CD4-positive, alpha-beta T cell treated with Interleukin-17A for 4 hours (primary cell): ENCODE measurements at places on chromosomes 2 and 18.

GRCh38 chr2:56209701-56210100 is 25.9 kb downstream of the CCDC85A start:
- no peak for DNase-seq

- no peak for DNase-seq
Observed at GRCh38 chr2:189402932-189403331, 38.3 kb upstream of the WDR75 start.

DNA sequence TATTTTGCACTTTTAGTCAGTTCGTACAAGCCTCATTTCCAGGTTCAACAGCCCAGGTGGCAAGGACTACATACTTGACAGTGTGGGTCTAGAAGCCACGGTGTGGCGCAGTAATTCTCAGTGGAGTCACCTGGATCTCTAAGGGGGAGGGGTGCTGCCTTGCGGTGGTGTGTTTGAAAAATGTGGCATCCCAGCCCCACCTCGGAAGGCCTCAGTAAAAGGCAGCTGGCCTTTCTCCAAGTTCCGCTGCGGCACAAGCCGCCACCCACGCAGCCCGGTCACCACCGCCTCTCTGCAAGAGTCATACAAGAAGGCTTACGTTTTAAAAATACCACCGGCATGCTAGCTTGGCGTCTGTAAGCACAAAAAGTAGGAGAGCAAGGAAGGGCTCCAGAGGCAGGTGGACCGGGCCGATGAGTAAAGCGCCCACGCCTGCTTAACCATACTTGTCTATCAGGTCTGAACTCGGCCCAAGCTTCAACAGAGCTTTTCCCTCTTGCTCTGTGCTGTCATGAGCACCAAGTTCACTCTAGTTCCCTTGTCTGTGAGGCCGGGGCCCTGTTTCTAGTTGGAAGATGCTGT is 49.5 kb downstream of the SPRED2 start:
- DNase-seq: peak; percentile 88

DNA sequence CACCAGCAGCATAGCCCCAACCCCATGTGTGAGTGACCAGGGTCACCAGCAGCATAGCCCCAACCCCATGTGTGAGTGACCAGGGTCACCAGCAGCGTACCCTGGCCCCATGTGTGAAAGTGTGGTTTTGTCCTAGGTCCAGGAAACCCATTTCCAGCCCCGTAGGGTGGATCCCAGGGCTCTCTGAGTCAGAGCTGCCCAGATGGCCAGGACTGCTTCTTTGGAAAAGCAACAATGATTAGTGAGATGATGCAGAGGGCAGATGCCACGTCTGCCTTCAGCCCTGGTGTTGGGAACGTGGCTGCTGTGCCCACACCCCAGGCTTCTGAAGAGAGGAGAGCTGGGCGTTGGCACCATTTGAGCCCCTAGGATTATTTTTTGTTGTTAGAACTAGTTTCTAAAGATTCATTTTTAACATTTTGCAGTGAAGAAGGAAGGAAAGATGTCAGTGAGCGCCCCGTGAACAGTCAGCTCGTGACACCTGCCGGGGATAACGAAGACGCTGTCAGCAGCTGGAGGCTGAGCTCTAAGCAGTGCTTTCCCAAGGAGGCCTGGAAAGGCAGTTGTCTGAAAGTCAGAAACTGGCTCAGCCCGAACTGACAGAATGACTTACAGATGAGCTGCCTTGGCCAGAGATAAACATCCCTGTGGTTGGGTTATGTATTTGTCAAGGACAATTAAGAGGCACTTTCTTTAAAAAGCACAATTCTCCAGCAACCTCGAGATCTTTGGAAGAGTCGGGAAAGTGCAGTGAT is 32.1 kb upstream of the KCNG2 start:
- DNase-seq: no peak

- DNase-seq: no peak
Observed at GRCh38 chr2:31207790-31208189, 9.5 kb downstream of the CAPN14 start.

DNA sequence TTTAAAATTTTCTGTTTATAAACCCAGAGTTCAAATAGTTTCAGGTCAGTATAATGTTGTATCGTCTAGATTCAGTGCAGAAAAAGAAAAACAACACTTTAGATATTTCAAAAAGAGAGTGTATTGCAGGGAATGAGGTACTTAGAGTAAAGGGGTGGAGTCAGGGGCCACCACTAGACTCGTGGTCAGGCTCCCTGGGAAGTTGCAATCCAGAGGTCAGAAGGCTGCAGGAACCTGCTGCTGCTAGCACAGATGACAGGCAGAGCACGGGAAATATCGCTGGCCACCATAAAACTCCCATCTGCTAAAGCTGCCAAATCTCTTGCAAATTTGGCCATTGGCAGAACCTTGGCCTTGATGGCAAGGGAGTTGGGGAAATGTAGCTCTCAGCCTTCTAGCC is 64.6 kb downstream of the THNSL2 start:
- DNase-seq: no peak

- no peak for DNase-seq
Observed at GRCh38 chr2:173749315-173749714, 215.9 kb downstream of the SP3 start.
